Stimulated activated naive CD4-positive, alpha-beta T cell treated with Interleukin-2 at 50 U/mL for 16 hours (primary cell): ENCODE measurements at places on chromosomes 7 and 10.

GRCh38 chr7:117118579-117119180 is 165.4 kb downstream of the ST7 start:
- no peak for DNase-seq

DNA sequence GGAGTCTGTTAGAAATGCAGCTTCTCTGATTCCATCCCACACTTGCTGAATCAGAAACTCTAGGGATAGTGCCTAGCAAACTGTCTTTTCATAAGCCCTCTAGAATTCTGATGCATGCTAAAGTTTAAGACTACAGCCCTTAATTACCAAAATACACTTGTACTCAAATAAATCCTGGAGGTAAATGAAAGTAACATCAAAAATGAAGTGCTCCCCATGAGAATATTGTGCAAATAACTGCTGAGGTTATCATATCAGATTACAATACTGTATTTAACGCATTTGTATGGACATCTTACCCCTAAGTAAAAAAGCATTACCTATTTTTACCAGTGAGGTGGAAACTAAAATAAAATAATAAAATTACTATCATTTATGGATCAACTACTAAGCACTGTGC is 104.7 kb downstream of the CHCHD3 start:
- no peak for DNase-seq

DNA sequence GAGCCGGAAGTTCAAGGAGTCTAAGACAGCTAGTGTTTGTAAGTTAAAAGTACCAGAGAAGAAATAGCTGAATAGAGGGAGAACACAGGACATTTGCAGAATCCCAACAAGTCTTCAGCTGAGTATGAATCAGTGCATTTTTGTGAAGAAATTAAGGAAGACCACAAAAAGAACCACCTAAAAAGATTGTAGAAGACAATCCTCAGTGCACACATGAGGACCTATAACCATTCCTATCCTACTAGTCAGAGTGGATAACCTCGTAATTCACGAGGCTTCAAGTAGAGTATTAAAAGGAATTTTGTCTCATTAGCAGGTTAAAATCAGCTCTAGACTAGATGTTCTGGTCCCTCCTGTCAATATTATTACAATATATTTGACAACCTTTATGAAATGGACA is 295.4 kb upstream of the KAT6B start:
- DNase-seq = no peak

- no peak for DNase-seq
Observed at GRCh38 chr10:244227-244626, 109.0 kb downstream of the ZMYND11 start.

DNA sequence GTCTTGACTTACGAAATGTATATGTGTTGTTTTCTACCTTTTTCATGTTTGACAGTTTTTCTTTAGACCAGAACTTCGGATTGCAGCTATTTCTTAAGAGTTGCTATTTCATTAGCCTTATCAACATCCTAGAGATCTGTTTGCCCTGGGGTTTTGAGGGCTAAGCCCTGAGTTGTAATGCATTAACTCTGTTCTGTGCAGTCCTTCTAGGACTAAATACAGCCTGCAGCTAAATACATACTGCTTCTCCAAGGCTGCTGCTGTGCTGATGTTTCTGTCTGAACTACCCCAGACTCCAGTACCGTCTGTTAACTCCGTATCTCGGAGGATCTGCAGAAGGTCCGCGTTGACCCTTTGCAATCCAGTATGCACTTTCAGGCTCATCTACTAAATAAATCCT is 26.5 kb downstream of the KIAA1217 start:
- no peak for DNase-seq

DNA sequence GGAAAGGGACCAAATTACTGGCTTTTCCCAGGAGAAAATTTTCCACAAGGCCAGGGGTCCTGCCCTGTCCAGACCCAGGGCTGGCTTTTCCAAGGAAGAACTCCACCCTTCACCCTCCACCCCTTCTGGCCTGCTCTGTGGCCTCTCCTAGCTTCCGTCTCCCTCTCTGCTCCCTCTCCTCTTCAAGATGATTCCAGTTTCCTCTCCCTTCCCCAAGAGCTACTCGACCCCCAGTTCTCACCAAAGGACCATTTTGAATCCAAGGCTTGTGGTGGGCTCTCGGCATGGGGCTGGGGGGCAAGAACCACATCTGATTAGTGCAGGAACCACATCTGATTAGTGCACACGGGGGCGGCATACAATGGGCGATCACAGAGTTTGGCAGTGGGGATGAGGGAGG is 7.7 kb downstream of the CHAT start:
- no peak for DNase-seq

DNA sequence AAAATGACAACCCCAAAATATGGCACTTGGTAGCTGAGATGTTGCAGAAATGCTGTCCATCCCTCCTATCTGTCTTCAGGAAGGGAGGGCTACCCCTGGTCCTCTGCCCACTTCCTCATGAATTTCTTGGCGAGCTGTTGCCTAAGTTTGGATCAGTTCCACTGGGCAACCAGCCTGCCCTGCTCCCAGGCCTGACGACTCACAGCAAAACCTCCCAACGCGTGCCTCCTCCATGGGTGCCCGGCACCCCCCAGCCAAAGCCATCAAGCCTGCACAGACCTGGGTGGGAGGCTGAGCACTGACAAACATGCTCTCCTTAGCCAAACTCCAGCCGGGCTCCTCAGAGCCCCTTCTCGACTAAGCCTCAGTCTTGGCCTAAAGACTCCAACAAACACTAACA is 8.9 kb downstream of the VSTM4 start:
- DNase-seq = no peak
